Activated CD4-positive, CD25-positive, alpha-beta regulatory T cell (primary cell): ENCODE measurements at places on chromosomes 16 and 17.

DNA sequence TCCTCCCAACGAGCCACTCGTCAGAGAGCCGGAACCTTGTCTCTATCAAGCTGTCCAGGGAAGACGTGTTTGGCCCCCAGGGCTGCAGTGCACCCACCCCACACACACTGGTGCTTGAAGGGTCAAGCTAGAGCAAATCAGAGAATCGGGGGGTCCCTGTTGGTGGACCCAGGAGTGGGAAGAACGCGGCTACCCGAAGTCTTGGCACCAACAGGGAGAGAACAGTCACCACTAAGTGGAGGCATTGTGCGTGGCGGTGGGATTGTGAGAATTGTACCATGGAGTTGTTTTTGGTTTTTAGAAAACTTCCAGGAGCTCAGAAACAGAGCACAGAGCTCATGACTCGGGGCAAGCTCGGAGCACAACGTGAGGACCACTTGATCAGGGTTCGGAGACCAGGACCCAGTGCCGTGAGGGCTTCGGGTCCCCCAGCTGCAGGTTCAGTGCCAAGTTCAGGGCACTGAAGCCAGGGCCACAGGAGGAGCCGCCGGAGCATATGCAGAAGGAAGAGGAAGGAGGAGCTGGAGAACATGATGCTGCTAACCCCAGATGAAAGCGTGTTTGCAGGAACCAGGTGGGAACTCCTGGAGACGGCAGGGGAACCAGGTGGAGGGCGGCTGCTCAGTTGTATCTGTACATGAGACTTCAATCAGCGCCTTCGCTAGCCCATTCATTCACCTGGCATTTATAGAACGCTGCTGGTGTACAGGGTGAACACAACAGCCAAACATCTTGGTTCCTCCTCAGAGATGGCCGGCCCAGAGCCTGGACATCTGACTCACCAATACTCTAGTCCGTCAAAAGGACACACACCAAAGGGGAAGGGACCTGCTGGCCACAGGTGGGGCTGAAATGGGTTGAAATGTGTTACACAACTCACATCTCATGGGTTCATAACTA lies 42.8 kb downstream of the METRNL start:
- DNase-seq = no peak

- DNase-seq = no peak
Measured at GRCh38 chr16:63488955-63489354, 1452.7 kb upstream of the CDH8 start.

DNA sequence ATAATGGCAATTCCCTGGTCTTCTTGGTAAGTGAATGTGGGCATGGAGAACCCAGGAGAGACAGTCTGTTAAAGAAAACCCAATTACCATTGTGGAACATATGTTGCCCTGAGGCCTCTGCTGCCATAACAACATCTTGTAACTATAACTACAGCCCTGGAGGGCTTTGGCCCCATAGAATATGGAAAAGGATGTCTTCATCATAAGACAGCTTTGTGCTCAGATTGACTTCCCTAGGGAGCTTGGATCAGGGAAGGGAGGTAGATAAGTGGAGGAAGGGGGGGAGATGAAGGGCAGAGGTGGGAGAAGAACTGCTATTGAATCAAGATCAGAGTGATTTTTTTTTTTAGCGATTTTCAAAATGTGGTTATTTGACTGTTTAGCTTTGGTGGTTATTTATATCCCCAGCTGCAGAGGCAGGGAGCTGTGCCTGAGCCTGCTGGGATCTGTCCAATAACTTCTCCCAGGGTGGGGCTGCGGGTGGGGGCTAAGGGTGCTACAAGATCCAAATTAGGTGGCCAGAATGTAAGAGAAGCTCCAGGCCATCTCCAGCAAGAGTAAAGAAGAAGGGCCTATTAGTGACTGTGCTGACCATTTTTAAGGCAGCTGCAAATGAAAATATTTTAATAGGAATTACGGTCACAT lies 5.3 kb upstream of the KAT7 start:
- DNase-seq = no peak

GRCh38 chr17:21689604-21690003 lies 2.7 kb upstream of the KCNJ18 start:
- no peak for DNase-seq

- DNase-seq = no peak
Measured at GRCh38 chr17:18191967-18192366, 8.3 kb downstream of the ALKBH5 start.
